ENCODE measurements at places on chromosomes 11 and 22.

- DNase-seq: peak; percentile 55
Measured at GRCh38 chr11:83827520-83827919, 541.4 kb upstream of the CCDC90B start.

GRCh38 chr11:46247659-46248058 lies 29.8 kb upstream of the CREB3L1 start:
- no peak for DNase-seq

DNA sequence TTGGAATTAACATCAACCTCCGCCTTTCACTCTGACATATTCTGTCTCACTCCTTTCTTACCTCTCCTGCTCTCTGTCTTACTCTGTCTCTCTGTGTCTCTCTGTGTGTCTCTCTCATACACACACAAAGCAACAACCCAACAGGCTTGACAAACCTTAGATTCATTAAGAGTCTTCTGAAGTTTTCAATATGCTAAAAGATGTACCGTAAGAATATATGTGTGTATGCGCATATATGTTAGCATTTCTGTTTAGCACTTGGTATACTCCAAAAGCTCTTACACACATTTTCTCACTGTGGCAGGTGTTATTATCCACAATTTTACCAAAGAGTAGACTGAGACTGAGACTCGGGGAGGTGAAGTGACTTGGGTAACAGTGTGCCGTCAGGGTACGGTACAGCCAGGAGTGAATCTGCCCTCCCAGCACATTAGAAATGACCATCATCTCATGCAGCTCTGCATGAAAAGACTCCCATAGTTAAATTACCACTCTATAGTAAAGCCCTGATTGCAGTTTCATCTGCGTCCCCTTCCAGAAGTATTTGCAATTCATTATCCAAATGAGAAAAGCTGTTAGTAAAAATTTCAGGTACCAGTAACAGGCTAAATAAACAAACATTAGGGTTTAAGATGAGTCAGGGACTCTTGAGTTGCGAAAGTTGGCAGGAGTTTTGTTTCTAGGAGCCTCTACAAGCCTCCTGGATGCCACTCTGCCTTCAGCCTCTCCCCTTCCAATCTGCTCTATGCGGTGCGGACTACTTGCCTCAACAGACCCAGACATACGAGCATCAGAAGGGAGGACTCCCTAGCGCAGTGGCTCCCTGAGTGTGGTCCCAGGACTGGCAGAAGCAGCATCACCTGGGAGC lies 195.2 kb upstream of the TMEM45B start:
- DNase-seq: no peak

GRCh38 chr11:34382532-34383276 lies 24.9 kb upstream of the ABTB2 start:
- DNase-seq: no peak

DNA sequence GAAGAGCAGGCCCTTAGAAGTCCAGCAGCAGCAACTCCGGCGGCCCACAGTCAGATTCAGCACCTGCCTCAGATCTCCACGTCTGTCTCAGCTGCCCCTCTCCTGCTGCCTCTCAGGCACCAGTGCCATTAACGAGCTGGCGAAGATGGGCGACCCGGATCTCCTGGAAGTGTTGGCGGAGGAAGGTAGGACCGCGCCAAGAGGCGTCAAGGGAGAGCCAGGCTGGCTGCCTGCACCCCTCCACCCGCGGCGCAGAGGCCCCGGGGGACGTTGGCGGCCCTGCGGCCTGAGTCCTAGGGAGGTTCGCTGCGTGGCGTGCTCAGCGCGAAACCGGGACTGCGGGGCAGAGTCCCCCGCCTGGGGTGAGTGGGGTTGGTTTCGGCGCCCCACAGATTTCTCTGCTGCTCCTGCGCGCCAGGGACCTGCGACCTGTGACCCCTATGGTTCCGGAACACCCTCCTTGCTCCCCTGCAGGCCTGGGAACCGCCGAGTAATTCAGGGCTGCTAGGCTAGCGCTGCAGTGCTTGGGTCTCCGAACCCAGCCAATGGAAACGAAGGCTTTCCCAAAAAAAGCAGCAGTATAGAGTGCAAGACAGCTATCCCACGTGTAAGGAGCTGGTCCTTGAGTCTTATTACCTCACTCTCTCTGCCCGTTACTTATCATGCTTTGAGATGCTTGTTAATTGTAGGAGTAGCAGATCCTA lies 615 bp downstream of the ANO5 start:
- no peak for DNase-seq

GRCh38 chr11:64826062-64826461 lies 15.7 kb upstream of the MEN1 start:
- DNase-seq: no peak

- no peak for DNase-seq
Measured at GRCh38 chr22:33886696-33887095, 33.6 kb downstream of the LARGE1 start.

DNA sequence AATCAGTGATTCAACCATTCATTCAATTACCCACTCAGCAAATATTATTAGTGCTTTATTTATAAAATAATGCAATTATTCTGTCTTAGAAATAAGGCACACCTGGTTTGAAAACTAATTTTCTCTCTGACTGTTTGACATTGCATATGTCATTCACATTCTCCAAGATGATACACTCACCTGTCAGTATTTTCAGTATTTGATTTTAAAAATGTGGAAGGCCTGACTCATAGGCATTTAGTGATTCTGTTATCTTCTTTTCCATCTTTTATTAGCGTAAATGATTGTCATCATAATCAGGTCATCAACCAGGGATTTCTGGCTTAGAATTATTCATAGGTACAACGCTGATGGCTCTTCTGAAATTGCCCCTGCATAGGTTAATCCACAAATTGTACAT lies 480.9 kb downstream of the CNTN5 start:
- DNase-seq: no peak

DNA sequence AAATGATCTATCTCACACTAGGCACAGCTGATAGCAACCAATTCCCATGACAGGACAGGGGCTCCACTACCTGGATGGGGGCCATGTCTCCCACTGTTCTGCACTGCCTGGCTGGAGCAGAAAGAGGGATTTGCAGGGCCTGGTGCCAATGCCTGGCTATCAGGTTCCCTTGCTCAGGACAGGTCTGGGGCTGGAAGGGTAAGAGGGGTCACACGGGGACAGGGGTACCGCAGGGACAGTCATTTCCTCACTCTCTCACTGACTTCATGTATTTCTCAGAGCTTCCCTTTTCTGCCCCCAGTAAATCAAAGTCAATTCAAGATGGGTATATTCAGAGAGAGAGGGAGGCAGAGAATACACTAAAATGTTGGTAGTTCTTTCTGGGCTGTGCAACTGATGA lies 119.1 kb upstream of the CSNK2A3 start:
- no peak for DNase-seq

DNA sequence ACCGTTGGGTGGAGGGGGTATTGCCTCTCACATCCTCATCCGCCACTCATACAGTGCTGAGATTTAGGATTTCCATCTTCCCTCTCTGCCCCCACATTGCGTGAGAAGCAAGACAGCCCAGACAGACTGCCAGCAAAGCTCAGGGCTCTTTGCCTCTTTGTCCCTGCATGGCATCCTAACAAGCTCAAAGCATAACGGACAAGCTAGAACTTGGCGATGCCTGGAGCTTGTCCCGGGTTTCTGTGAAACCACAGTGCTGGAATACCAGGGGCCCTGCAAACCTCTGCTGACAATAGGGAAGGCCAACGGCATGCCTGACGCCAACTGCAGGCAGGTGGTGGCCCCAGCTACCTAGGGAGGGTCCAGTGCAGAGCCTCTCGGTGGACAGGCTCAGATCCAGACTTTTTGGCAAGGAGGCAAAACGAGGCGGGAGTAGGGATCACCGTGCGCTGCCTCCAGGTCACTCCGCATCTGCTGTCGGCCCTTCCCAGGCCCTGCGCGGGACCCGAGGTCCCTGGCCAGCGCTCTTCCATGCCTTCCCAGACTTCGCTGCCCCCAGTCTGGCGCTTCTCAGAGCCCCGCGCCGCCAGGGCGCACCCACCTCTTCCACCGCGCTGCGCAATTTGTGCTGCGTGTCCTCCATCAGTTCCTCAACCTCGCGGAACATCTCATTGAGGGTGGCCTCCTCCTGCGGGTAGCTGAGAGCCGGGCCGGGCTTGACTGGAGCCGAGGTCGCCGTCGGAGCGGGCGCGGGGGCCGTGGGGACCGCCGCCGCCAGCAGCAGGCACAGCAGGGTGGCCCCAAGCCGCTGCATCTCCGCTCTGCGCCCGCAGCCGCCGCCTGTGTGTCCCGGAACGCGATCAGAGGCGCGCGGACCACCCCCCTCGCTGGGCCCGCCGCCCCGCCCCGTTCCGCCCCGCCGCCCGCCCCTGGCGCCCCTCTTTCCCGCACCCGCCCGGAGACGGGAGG lies at the start of gene DKK3:
TSS of gene DKK3 (minus strand) at position 858 of the 969 bp plus-strand sequence. CDS start at position 814, 44 bp downstream.
- no peak for DNase-seq

DNA sequence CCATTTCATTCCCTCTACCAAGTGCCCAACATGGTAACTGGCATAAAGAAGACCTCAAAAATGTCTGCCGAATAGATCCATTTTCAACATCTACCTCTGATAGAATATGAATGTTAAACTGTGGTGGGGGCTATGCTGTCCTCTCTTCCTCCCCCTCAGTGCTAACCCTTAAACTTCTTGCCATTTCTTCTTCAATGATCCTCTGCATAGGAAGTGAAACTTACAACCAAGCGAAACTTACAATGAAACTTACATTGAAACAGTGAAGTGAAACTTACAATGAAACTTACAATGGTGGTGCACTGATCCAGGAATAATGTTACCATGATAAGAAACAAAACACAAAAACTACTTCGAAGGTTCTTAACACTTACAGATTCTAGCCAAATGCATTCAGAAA lies 4.7 kb downstream of the RTCB start:
- no peak for DNase-seq

DNA sequence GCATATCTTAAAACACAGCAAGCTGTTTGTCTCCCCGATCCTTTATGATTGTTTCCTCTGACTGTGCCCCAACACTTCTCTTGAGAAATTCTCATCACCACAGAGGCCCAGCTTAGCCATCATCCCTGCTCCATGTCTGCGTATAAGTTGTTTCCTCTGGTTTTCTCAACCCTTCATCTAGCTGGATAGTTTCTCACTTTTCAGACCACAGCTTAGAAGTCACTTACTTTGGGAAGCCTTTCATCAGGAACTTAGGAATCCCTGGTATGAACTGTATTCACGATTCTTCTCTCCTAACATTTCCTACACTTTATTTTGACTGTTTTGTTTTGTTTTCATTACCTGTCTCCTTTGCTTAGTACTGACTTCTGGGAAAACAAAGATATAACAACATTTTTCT lies 295.2 kb downstream of the GUCY1A2 start:
- no peak for DNase-seq

DNA sequence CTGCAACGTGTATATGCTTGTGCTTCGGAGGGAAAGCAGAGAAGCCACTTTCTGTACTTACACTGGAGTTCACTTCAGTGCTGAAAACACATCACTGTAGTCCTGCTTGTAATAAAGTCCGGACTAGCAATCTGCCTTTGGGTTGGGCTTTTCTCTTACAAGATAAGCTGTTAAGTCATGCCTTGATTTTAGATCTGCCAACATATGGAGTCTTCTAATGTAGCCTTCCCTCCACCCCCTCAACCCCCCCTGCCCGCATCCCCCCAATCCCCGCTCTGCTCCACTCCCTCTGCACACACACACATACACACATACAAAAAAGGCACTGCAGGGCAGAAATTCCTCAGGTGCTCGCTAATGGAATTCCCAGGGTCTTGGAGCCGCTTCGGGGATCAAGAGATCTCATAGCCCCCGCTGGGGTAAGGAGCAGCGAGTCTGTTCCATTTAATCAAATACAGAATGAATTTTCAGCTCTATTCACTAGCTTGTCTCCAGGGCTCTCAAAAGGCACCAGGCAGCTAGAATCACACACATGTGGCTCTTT lies 3.4 kb downstream of the CDON start:
- DNase-seq: no peak

- no peak for DNase-seq
Measured at GRCh38 chr22:37427135-37427710, at the start of gene ELFN2. TSS of gene ELFN2 (minus strand) at chr22:37427479. CDS start at chr22:37375534, 51,945 bp downstream.

- DNase-seq: no peak
Measured at GRCh38 chr11:98296091-98296880, 724.5 kb upstream of the CNTN5 start.

DNA sequence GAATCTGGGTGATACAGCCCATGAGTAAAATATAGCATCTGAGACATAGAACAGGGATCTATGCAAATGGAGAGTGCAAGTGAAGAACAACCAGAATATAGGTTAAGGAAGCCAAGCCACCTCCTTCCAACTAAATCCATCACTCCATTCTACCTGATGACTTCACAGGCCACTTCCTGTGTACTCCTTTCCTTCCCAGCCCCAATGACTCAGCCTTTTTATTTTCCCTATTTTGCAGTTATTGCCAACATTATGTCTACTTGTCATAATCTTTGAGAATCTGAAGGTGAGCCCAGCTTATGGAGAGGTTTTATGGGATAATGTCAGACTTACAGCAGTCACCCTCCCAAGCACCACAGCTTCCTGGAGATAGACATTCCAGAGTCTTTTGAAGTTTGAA lies 1.4 kb upstream of the OR52M1 start:
- DNase-seq: no peak

- no peak for DNase-seq
Measured at GRCh38 chr22:39906207-39906606, 5.3 kb downstream of the GRAP2 start.

DNA sequence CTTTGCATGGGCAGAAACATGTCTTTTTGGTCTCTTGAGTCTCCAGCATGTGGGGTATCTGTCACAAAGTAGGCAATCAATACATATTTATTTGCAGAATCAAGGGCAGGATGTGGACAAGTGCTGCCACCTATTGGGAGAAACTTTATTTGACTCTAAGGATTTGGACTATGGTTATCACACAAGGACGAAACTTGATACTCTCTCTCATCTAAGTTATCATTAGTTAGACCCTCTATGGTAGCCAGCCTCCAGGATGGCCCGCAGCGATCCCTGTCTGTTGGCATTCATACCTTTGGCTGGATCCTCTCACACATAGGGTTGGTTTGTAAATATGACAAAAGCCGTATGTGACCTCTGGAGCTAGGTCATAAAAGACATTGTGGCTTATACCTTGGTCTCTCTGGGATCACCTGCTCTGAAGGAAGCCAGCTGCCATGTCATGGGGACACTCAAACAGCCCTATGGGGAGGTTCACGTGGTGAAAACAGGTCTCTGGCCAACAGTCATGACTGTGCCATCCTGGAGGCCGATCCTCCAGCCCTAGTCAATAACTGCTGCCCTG lies 1.1 kb upstream of the FBXO7 start:
- no peak for DNase-seq

GRCh38 chr11:73152086-73152853 lies 10.2 kb upstream of the FCHSD2 start:
- no peak for DNase-seq

- peak; percentile 79 for DNase-seq
Measured at GRCh38 chr11:27390318-27391295, 27.6 kb upstream of the CCDC34 start.

DNA sequence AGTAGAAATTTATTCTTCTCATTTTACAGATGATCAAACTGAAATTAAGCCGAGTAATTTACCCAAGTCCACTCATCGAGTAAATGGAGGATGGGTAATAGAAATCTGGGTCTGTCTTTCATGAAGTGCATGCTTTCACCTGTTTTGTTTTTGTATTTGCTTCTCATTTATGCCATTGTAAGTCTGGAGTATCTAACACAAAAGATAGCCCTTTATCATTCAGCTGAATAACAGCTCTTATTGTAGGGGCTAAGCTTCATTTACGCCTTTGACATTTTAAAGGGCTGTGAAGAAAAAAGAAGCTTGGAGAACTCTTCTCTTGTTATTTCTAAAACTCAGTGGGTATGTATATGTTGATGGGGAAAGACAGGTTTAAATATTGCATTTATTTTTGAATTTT lies 1196.2 kb upstream of the TENM4 start:
- no peak for DNase-seq

GRCh38 chr11:58880166-58880565 lies 35.7 kb upstream of the GLYATL2 start:
- no peak for DNase-seq

GRCh38 chr11:77063861-77064260 lies 2.9 kb upstream of the CAPN5 start:
- DNase-seq: no peak
